ENCODE measurements at places on chromosomes 16 and 17.
A peak's percentile ranks its signal among the peaks of the same experiment; 100 is the strongest.

GRCh38 chr16:67394155-67395104 lies 1.1 kb upstream of the TPPP3 start:
- peak; percentile 63 for DNase-seq

- DNase-seq = no peak
Measured at GRCh38 chr17:48442819-48443218, 12.8 kb upstream of the SKAP1 start.

DNA sequence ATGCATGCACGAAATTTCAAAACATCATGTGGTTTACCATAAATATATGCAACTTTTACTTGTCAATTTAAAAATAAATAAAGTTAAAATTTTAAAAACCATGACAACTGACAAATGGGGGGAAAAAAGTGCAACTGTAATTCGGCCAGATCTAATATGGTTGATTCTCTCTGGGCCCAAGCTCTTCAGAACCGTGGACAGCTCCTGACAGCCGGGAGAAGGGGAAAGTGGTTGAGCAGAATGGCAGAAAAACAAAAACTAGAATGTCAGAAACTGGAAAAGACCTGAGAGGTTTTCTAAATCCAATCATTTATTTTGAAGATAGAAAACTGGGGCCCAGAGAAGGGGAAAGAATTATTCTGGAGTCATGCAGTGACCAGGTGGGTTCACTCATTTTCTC lies 126.6 kb downstream of the TMEM132E start:
- DNase-seq = peak; percentile 82

- no peak for DNase-seq
Measured at GRCh38 chr17:64020056-64020766, at the start of gene ICAM2. TSS of gene ICAM2 (minus strand) at chr17:64020633. CDS start at chr17:64006691, 13,942 bp downstream.

DNA sequence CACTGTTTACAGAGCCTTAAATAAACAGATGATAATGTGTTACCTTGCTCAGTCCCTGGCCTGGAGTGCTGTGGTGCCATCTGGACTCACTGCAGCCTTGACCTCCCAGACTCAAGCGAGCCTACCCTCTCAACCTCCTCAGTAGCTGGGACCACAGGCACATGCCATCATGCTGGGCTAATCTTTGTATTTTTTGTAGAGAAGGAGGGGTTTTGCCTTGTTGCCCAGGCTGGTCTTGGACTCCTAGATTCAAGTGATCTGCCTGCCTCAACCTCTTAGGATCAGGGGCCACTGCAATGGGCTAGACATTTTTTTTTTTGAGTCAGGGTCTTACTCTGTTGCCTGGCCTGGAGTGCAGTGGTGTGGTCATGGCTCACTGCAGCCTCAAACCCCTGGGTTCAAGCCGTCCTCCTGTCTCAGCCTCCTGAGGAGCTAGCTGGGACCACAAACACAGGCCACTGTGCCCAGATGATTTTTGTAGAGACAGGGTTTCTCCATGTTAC lies 5.0 kb upstream of the NAGLU start:
- DNase-seq = no peak

- DNase-seq = no peak
Measured at GRCh38 chr16:87499189-87499486, 6.3 kb upstream of the ZCCHC14 start.

GRCh38 chr17:40956401-40957254 lies 10.1 kb downstream of the KRT39 start:
- no peak for DNase-seq

DNA sequence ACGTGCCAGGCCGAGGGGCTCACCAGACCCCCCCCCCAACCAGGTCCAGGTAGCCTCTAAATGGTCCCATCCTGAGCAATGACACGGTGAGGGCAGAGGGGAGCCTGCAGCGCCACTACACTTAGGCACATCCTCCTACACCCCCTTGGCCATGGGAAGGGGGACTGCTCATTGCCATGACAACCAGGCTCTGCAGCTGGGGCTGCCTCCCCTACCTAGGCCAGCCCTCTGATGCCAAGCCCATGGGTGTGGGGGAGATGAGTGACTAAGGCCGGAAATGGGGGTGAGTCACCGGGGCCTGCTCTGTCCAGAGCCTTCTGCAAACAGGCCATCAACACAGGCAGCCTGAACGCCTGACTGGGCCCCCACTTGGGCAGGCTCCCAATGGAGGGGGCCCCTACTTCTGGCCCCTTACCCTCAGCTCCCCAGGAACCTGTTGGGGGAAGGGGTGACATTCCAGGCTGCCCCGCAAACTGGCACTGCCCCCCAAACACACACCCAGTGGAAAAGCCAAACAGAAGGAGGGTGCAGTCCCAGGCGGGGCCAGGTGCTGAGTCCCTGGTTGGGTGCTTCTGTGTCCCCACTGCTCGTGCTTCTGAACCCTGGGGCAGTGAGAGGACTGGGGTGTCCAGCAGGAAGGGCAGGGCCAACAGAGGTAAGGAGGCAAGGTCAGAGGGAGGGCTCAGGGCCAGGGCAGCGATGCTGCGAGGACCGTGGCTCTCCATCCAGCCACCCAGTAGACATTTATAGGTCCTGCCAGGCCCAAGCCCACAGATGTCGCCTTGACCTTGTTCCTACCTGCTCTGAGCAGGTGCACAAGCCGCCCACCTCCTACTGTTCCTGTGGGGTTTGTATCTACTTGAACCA lies 8.2 kb downstream of the PLCD3 start:
- no peak for DNase-seq

GRCh38 chr16:17083628-17084027 lies 387.1 kb downstream of the XYLT1 start:
- no peak for DNase-seq

- peak; percentile 23 for DNase-seq
Measured at GRCh38 chr17:67491009-67491680, 114.1 kb downstream of the PITPNC1 start.

DNA sequence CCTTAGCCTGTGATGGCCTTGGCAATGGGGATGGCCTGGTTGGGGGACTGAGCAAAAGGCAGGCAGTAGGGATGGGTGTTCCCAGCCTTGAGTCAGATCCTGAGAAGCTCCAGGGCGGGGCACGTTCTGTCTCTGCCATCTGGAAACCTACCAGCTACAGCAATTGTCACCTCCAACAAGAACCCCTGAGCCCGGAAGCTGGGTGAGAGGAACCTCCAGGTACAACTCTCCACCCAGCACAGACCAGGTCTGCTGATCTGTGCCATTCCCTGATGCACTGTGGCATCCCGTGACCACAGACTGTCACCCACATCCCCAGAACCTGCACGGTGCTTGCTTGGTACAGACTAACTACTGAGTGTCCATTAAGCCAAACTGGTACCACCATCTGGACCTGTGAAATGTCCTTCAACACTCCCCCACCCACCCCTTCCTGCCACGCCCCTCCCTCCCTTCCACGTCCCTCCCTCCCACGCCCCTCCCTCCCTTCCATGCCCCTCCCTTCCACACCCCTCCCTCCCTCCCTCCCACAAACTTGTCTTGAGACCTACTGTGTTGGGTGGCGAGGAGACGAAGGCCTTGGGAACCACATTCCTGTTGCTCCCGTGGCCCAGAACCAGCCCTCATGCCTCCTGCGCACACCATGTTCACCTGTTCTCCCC lies 16.6 kb downstream of the MYO15B start:
- DNase-seq = no peak

DNA sequence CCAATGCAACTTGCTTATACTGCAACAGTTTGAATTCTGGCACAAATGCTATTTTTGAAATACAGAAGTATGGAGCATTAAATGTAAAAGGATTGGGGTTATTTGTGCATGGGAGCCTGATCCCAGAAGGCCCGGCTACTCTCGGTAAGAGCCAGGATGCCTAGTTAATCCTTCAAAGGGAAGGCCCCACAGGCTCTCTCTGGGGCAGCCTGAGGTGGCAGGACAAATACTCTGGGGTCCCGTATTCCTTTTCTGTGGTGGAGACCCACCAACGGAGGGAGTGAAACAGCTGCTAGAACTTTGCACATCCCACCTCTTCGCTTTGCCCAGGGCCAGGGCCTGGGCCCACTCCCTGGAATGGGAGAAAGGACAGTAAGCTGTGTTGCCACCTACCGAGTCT lies 30.4 kb downstream of the ERN1 start:
- DNase-seq = no peak

DNA sequence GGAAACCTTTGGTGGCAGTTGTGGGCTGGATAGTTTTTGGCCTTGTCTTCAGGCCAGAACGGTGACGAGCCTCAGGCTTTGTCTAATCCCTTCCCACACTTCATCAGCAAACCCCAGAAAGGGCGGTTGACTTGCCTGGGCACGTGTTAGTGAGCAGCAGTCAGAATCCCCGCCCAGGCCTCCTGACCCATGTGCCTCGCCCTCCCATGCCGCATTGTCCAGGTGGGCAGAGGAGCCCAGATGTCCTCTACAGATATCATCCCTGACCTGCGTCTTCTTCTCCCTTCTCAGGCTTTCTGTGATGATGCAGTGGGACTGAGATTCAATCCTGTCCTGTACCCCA lies 82.5 kb downstream of the OR1D5 start:
- no peak for DNase-seq

- DNase-seq = no peak
Measured at GRCh38 chr16:56413381-56413780, 12.0 kb downstream of the AMFR start.

DNA sequence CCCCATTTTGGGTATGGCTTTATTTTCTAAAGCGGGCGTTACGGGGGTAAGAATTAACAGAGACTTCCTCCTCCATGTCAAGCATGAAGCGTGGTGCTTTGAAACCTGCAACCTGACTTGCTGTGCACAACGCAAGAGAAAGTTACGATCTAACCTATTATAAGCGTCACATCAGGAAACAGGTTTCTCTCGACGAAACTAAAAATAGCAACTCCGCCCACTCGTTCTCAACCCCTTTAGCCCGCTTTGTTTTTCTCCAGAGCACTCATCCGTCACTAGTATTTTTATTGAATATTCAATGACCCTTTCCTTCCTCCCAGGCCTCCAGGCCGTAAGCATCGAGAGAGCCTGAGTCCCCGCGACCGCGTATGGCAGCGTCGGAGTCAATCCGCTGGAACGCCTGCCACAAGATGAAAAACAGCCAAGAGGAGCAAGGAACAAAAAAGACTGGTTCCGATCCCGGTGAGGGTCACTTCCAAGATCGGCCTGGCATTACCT lies 555 bp downstream of the NUP88 start:
- DNase-seq = no peak

- no peak for DNase-seq
Measured at GRCh38 chr16:27251541-27252205, 16.9 kb downstream of the NSMCE1 start.

- no peak for DNase-seq
Measured at GRCh38 chr17:74738051-74738996, 1.3 kb downstream of the RAB37 start.

GRCh38 chr17:70313086-70313852 lies 143.9 kb downstream of the KCNJ2 start:
- DNase-seq = no peak

GRCh38 chr17:15930426-15930825 lies 14.5 kb upstream of the ADORA2B start:
- no peak for DNase-seq

DNA sequence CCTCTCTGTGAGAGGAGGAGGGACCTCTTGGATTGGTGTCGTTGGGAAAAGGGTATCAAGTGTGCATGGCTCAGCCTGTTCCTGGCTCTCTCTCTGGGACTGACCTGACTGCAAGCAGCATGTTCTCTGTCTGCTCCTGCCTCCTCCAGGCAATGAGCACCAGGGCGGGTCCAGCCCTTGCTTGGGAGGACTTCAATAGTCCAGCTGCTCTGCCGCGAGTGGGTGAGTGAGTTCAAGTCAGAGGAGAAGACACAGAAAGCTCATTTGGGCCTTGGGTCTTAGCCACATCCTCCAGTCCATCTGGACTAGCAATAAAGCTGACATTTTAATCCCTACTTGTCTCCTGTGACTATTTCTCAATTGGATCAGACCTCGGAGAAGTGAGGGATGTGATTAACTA lies 25.2 kb upstream of the TNS4 start:
- DNase-seq = no peak

GRCh38 chr16:55297910-55298479 lies 26.0 kb upstream of the IRX6 start:
- no peak for DNase-seq

GRCh38 chr16:30394592-30395154 lies 547 bp upstream of the ZNF48 start:
- DNase-seq = no peak

DNA sequence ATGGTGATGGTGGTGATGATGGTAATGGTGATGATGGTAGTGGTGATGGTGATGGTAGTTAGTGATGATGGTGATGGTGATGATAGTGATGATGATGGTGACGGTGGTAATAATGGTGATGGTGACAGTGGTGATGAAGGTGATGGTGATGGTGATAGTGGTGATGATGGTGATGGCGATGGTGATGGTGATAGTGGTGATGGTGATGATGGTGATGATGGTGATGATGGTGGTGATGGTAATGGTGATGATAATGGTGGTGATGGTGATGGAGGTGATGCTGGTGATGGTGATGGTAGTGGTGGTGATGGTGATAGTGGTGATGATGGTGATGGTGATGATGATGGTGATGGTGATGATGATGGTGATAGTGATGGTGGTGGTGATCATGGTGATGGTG lies 148.7 kb upstream of the TNRC6C start:
- no peak for DNase-seq

GRCh38 chr16:9327253-9327652 lies 235.8 kb downstream of the HAPSTR1 start:
- DNase-seq = no peak

- DNase-seq = no peak
Measured at GRCh38 chr17:18961634-18962493, 9.9 kb downstream of the SLC5A10 start.

DNA sequence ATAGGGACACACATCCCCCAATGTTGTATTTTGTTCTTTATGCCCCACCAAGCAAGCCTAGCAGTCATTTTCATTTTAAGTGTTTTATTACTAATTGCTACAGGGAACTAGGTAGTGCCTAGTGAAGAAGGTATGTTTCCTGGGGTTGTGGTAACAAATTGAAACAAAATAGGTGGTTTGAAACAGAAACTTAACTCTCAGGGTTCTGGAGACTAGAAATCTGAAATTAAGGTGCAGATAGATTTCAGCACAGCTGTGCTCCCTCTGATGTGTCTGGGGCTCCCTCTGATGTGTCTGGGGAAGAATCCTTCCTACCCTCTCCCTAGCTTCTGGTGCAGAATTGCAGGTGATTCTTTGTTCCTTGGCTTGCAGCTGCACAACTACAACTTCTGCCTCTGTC lies 390.1 kb downstream of the ZFHX3 start:
- DNase-seq = no peak

DNA sequence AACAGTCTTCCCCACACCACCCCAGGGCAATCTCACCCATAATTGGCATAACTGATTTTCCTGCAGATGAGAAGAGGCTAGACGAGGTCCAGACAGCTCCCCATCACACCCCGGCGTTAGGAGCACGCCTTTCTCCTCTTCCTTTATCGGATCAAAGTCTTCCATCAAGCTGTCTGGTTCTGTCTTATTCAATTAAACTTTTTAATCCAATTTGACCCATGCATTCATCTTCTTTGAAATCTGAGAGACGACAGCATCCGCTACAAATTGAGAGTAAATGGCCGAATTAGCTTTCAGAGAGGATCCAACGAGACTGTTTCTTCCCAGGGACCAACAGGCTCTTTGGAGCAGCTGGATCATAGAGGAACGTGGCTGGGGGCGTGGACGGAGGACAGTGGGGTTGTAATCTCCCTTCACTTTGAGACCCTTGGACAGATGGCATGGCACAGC lies 44.4 kb upstream of the GPRC5B start:
- DNase-seq = no peak

- DNase-seq = no peak
Measured at GRCh38 chr17:50330151-50330775, 15.7 kb upstream of the XYLT2 start.
